ENCODE measurements at places on chromosomes 4 and X.

- DNase-seq = no peak
Measured at GRCh38 chrX:106451933-106452332, 159.8 kb upstream of the RADX start.

- no peak for DNase-seq
Measured at GRCh38 chrX:71637253-71637618, 18.9 kb upstream of the CXCR3 start.

DNA sequence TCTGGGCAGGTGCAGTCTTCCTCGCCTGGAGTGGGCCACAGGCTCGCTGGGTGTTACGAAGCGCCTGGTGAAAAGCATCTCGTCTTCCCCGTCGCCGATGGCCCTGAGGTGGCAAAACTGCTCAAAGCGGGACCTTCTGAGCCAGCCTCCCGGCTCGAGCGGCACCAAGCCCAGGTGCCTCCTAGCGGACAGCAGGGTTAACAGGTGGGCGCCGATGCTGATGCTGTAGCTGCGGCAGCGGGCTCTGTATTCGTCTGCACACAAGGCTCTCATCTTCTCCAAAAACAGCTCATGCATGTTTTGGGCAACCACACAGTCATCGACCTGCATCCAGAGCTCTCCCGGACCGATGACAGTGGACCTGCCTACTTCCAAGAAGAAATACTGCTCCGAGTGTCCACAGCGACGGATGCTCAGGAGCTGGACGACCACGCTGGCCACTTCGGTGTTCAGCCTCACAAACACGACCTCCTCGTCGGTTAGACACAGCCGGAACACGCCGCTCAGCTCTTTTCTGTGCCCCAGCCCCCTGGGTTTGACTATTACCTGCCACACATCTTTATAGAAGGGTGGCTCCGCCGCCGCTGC is 1.2 kb downstream of the IRS4 start:
- no peak for DNase-seq

DNA sequence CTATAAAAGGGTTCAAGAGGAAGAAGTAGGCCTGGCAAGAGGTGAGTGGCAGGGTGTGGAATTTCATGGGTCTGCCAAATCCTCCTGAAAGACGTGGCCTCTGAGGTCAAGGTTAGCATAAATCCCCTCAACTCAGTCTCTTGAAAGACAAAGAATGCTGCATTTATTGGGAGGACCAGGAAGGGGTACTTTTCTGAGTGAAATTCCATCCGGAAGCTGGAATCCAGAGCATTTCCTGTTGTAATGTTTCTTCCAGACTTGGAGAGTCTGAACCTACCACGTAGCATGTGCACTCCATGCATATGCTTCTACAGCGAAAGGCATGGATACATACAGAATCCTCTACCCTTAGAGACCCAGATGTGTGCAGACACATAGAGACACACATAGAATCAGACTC is 13.4 kb upstream of the FGD1 start:
- DNase-seq = no peak

GRCh38 chr4:111537165-111537564 is 608.1 kb upstream of the FAM241A start:
- DNase-seq = no peak

- DNase-seq = no peak
Measured at GRCh38 chrX:47584714-47585113, 2.5 kb downstream of the TIMP1 start.

GRCh38 chr4:16767251-16767650 is 131.2 kb downstream of the LDB2 start:
- no peak for DNase-seq

GRCh38 chr4:141659539-141659938 is 23.2 kb downstream of the IL15 start:
- no peak for DNase-seq

GRCh38 chr4:147370473-147370872 is 110.4 kb upstream of the EDNRA start:
- DNase-seq = no peak

GRCh38 chr4:32884198-32884597 is 2164.0 kb downstream of the PCDH7 start:
- DNase-seq = no peak

GRCh38 chrX:39817754-39818470 is 279.8 kb downstream of the BCOR start:
- no peak for DNase-seq

DNA sequence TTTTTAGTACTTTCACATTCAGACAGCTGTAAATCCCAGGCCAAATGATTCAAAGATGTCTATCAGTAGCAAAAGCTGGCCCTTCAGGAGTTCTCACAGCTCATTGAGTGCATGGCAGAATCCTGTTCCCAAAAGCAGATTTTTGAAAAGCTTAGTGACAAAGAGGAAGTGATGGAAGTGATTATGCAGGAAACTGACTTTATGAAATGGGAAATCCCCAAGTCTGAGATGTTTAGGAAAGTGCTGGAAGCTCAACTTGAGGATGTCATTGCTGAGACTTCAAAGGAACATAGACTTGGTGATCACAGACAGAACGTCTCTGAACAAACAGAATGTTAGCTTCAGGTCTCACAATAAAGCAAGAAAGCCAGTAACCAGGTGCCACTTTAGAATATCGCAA is 51.0 kb upstream of the CFAP47 start:
- no peak for DNase-seq

GRCh38 chrX:49884290-49884862 is 5.1 kb downstream of the USP27X start:
- peak; percentile 54 for DNase-seq

- no peak for DNase-seq
Measured at GRCh38 chrX:338281-338835, 19.8 kb upstream of the GTPBP6 start.

GRCh38 chrX:1542994-1543725 is 6.2 kb upstream of the P2RY8 start:
- DNase-seq = no peak

- DNase-seq = no peak
Measured at GRCh38 chr4:51868449-51868847, 25.5 kb downstream of the DCUN1D4 start.

DNA sequence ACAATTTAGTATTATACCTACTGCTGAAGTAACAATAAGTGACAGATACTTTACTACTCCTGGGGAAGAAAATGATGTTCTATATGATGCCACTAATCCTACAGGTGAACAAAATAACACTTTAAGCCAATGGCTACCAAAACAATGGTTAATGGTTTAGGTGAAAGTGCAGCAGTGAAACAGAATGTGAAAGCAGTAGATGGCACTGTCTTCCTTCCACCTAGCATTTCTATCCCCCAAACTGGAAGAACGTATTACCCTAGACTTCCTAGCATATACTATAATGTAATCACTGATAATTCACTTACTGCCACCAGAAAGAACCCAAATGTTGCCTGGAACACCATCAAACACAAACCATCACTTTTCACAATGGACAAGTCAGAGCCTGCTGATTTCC is 18.9 kb upstream of the CABS1 start:
- no peak for DNase-seq

- no peak for DNase-seq
Measured at GRCh38 chrX:48165241-48165640, 31.4 kb downstream of the SSX5 start.

DNA sequence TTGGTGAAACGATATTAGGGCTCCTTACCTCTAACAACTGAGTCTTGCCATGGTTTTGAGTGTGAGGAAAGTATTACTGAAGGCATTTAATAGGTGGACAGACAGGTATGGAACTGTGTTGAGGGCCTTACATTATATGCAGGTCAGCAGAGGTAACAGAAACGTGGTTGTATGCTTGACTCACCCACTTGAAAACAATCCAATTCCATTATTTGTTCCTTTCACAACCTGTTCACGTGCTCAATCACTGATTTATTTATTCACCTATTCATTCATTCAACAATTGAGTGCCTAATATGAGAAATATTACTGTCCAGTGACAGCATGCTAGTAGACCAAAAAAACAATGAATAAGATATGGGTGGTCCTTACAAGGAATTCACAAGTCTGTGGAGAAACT is 33.3 kb upstream of the PPARGC1A start:
- DNase-seq = no peak

DNA sequence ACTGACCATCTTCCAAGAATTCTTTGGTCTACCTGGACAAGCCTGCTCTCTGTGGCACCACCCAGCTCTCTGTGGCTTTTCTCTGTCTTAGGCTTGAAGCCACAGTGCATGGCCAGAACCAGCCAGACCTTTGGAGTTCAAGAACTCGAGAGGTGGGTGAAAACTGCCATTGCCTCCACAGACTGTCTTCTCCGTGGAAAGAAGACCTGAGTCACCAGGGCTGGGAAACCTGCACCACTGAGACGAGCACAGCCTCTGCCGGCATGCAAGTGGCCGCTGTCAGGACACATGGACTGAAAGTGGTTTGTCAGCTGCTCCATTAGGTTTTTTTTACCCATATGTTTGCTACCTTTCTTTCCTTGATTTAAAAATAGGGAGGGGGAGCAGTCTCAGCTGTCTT is 74.5 kb downstream of the MGST2 start:
- DNase-seq = no peak

DNA sequence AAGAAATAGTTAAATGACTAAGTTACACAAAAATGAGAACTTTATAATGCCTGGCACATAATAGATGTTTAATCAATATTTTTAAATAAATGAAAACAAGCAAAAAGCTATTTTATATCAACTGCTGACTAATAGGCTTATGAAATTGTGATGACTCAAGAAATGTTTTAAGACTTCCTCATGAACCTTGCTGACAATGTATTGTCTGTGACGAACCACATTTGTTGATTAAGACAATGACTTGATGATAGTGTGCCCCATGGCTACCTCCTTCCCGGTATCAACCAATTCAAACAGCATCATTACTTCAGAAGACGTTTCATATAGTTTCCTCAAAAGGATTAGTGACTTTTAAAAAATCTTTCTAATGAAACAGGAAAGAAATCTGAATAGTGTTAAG is 7.9 kb downstream of the CXCL6 start:
- DNase-seq = no peak

DNA sequence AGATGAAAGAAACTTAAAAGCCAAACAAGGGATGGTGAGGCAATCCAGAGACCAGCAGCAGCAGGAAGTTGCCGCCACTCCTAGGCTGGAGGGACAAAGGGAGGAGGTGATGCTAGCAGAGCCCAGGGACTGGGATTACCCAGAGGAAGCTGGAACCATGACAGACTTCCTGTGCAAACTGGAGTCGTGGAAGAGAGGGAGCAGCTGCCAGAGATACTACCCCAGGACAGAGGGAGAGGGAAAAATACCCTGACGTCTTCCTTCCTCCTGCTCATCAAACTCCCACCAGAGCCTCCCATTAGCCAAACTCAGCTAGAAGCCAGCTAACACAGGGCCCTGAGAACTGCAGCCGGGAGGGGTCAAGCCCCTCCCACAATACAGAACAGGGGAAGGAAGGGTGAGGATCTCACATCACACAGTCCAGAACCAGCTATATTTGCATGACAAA is 101.2 kb upstream of the KLF3 start:
- DNase-seq = no peak

GRCh38 chrX:53714580-53715345 is 28.2 kb upstream of the HUWE1 start:
- peak; percentile 52 for DNase-seq

DNA sequence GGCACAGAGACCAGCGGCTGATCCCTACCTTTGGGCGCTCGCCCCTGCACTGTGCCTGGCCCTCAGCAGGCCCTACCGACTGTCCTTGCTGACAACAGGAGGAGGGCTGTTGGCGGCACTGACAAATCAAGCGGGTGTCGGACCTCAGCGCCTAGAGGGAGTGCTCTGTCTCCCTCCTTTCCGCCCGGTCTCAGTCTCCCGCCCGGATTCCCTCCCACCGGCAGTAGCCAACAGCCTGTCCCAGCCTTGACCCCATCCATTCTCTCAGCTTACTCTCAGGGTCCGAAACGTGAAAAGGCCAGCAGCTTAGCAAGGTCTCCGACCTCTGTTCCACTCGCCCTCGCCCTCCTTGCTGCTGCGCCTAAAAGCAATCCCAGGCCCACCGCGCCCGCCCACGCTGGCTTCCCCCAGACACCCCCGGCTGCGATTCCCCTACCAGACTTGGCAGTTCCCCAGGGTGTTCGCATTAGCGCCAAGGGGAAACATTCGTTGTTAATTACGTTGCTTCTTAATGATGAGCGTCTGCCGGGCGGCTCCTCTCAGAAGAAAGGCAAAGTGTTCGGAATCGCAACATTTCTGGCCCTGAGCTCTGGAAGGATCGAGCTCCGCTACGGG is 96.2 kb downstream of the SOWAHB start:
- DNase-seq = no peak

DNA sequence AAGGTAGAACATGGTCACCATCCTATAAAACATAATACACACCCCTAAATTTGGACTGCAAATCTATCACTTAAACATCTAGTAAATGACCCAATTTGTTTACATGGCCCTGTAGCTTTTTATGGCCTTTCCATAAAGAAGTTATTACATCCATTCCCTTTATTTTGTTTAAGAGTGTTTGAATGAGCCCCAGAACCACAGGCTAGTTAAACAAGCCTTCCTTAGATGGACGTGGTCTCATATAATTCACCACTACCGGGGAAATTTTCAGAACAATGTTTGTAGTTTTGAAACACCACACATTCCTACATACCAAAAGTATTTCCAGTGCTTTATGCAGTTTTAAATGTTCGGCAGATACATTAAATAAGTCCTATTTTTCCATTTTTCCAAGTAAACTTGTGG is 12.3 kb downstream of the PDGFC start:
- no peak for DNase-seq
